ENCODE measurements at places on chromosomes 6 and 20.

DNA sequence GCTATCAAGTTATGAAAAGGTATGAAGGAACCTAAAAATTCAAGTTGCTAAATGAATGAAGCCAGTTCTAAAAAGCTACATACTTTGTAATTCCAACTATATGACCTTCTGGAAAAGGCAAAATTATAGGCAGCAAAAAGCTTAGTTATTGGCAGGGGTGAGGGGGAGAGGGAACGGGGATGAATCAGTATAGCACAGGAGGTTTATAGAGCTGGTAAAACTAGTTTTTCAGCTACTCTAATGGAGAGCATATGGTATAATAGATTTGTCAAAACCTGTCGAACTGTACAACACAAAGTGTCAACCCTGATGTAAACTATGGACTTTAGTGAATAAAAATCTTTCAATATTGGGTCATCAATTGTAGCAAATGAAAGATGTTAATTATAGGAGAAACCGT lies 18.7 kb downstream of the MANEA start:
- no peak for DNase-seq

- DNase-seq: no peak
These were observed 56.3 kb downstream of the RTN4IP1 start for GRCh38 chr6:106572875-106573585.

DNA sequence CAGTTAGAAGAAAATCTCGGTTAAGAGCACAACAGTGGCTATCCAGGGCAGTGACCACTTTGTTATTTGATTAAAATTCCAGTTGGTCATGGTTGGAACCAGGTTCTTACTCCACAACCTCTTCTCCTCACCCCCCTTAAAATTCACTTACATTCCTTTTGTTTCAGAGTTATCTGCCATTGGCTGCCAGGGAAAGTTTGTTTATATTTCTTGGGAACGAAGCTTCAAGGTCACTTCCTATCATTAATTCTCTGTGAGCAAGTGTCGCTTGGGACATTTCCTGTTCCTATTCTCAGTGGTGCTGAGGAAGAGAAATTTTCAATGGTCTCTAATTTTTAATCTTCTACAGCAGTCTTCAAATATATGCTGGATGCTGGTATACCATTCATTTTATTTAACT lies 121.1 kb upstream of the COL21A1 start:
- DNase-seq: no peak

DNA sequence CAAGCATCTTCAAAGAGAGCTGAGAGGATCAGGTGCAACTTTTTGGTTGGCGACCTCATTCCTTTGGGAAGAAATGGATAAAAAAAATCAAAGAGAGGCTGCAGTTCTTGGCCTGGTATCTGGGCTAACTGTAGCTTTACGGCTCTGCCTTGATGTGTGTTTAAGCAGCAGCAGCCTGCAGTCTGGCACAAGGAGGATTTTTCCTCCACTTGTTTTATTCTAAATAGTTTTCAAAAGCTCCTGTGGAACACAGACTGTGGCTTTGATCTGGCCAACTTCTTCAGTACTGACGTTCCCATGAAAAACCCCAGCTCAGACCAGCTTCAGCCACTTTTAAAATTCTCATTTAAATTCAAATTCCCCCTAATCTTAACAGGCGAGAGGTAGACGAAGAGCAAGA lies 137.3 kb downstream of the HDGFL1 start:
- no peak for DNase-seq

GRCh38 chr6:5423251-5423650 lies 161.9 kb downstream of the FARS2 start:
- no peak for DNase-seq

- DNase-seq: no peak
These were observed 72.3 kb upstream of the CENPW start for GRCh38 chr6:126267626-126268025.

DNA sequence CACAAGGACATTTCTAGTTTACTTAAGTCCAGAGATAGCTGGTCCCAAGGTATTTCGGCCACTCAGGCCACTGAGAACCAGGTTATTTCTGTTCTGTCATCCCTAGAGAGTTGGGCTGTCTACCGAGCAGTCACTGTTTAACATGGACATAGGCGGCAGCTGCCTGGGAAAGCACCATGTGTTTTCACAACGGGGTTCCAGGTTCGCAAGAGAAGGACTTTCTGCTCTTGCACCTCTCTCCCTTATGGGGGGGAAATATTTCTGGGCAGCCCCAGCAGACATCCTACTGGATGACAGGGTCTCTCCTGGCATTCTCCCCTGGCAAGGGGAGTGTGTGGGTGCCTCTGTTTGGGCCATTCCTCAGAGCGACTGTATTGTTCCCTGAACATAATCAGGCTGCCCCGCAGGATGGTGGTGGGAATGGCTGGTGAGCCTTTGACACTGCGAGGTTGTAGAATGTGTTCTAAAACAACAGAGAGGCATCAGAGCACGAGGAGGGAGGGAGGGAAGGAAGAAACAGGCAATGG lies 64.4 kb upstream of the DUSP22 start:
- no peak for DNase-seq

- no peak for DNase-seq
These were observed 53.3 kb downstream of the CNKSR3 start for GRCh38 chr6:154457046-154457713.

Data from 8988T (cell line).